ENCODE measurements at places on chromosomes 7 and 10.

- no peak for DNase-seq
Observed at GRCh38 chr10:113920114-113920513, 65.7 kb downstream of the NHLRC2 start.

DNA sequence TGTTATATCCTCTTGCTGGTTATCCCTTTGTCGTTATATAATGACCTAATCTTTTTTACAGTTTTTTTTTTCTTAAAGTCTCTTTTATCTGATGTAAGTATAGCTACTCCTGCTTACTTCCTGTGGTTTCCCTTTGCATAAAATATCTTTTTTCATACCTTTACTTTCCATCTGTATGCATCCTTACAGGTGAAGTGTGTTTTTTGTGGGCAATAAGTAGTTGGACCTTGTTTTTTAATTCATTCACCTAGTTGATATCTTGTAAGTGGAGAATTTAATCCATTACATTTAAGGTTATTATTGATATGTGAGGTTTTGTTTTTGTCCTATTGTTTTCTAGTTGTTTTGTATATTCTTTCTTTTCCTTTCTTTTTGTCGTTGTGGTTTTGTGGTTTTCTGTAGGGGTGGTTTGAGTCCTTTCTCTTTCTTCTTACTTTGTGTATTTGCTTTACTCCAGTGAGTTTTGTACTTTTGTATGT is 168.6 kb downstream of the MLLT10 start:
- no peak for DNase-seq

GRCh38 chr7:98556288-98556687 is 60.8 kb upstream of the NPTX2 start:
- DNase-seq = no peak

DNA sequence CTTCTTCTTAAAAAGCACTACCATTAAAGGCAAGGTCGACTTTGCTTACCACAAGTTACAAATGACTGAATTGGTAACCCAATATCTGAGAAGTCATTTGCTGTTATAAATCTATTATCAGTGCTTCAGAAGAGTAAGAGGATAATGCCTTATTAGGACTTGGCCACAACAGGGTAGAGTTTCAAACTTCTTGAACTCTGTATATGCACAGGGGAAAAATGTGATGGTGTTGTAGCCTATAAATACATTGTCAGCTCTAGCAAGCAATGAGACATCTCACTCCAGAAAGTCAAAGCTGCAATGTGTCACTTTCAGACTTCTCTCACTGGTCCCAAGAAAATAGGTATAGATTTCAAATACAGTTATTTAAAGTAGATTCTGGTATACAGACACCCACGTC is 9.3 kb downstream of the TFEC start:
- DNase-seq = no peak

DNA sequence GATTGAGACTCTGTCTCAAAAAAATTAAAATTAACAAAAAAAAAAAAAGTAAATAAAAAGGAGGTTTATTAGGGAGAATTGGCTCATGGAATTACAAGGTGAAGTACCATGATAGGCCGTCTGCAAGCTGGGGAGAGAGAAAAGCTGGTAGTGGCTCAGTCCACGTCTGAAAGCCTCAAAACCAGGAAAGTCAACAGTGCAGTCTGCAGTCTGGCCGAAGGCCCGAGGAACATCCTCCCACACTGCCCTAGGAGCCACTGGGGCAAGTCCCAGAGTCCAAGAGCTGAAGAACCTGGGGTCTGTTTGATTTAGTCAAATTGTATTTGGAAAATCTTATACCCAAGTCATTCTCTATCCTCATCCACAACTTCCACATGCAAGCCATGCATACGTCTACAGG is 59.0 kb upstream of the RAB18 start:
- no peak for DNase-seq

- no peak for DNase-seq
Observed at GRCh38 chr10:103879831-103880230, 24.5 kb upstream of the SH3PXD2A start.

- DNase-seq = no peak
Observed at GRCh38 chr7:32539919-32540531, 44.7 kb downstream of the AVL9 start.

DNA sequence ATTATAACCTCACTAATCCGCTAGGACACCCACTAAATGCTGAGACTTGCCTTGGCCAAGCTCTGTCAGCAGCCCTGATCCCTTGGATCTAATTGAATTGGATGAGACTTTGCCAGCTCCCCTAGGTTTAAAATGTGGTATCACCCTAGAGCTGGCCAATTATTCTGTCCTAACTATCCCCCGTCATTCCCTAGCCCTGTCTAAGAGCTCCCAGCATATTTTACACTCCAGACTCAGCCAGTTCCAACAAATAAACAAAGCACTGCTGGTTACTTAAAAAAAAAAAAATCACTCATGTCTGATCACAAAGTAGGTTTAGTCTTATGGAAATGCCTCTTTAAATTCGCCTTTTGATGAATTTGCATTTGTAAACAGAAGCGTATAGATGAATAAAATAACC is 147.9 kb upstream of the EGR2 start:
- no peak for DNase-seq

DNA sequence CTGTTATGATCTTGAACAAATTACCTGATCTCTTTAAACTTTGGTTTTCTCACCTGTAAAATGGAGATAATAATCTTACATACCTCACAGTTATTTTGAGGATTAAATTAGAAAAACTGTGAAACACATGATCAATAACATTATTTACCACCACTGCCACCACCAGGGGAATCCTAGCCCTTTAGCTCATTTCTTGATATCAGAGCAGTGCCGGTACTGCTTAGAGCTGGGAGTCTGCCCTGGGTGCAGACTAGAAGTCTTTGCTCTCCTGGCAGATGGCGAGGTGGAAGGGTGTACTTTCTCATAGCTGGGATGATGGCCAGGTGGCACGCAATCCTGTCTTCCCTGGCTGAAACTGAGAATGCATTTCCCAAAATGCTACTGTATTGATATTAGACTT is 12.7 kb upstream of the EFCAB10 start:
- DNase-seq = no peak

GRCh38 chr10:101576211-101576863 is 11.7 kb downstream of the POLL start:
- DNase-seq = peak; percentile 73

DNA sequence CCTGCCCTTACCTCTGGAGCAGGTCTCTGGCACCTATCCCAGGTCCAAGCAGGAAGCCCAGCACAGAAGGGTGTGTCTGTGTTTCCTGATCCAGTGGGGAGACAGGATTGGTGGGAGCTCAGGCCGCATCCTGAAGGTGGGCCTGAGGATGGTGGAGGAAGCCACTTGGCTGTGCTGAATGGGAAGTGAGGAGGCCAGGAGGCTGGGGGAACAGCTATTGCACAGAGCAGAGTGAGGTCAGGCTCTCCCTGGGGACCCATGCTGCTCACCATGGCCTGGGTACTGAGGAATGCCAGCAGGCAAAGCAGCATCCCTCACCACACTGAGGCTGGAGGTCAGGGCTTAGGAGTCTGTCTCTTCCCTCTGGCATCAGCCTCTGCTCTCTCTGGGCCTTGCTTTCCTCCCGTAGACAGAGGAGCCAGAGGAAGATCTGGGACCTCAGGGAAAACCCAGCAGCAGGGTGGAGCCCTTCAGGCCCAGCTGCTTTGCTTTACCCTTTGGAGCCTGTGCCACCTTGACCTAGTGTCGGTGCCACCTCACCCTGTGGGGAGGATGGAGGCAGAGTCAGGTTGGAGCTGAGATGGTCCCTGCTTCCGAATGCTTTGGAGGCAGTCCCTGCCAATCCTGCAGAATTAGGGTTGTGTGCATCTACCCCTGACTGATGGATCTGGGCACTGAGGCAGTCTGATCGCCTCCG is 39.0 kb downstream of the CDH23 start:
- DNase-seq = no peak

- DNase-seq = no peak
Observed at GRCh38 chr7:3194501-3195141, 106.4 kb upstream of the SDK1 start.

GRCh38 chr10:113221756-113222168 is 271.7 kb downstream of the TCF7L2 start:
- DNase-seq = no peak

DNA sequence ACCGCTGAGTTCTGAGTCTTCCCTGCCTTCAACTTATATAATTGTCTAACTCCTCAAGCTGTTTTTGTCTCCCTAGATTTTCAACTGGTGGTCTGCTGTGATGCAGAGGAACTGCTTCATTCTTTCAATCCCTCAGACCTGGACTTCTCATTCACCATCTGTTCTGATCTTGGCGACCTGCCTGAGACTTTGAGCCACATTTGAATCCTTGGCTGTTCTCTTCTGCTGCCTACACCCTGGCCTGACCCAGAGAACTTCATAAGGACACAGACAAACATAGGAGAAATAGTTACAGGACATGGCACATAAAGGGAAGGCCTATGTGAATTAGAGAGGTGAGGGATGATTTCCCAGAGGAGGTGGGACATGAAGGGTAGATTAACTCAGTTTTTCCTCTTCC is 326.7 kb downstream of the PTEN start:
- no peak for DNase-seq

- DNase-seq = no peak
Observed at GRCh38 chr7:29494350-29494749, 69.3 kb upstream of the PRR15 start.

- no peak for DNase-seq
Observed at GRCh38 chr7:125444864-125445263, 515.2 kb upstream of the POT1 start.

DNA sequence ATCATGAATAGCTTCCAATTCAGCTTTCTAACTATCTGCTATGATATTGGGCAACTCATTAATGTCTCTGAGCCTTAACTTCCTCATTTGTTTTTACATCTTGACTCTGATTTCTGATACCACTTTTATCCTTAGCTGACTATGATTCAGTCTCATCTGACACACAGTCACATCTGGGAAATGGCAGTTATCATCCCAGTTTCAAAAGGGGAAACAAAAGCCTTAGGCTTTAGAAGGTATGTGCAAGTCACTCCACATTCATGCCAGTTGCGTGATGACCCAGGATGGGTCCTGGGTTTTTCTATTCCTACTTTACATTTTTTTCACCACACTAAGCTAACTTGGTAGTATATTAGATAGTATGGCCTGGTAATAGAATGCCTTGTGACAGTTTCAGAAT is 12.7 kb downstream of the SCIN start:
- DNase-seq = no peak
